ENCODE measurements at places on chromosomes 3 and 15.

DNA sequence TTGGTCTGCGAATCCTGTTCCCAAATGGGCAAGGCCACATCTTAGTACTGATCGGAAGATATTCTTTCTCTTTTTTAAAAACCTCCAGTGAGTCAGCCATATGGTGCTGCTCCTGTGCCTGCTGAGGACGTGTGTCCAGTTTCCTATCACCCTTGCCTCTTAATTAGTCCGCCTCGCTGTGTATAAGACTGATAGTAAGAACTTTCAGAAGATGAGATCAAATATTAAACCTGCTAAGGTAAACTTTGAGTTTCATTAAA, 612 bp downstream of the UBA5 start:
- DNase-seq = no peak

- DNase-seq = no peak
Measured at GRCh38 chr3:9809239-9809614, 835 bp upstream of the TTLL3 start.

- DNase-seq = no peak
Measured at GRCh38 chr15:90208356-90208755, 7.2 kb downstream of the SEMA4B start.

- no peak for DNase-seq
Measured at GRCh38 chr15:77219841-77220240, 148.9 kb upstream of the TSPAN3 start.

- no peak for DNase-seq
Measured at GRCh38 chr3:155963570-155963969, 93.1 kb downstream of the GMPS start.
